ENCODE measurements at places on chromosomes 1 and 21.

- H3K27me3 ChIP-seq, result no peaks in the 10 kb centered on the region
- no peak overlapping the region for H3K27ac ChIP-seq
- no peaks in the 10 kb centered on the region for H3K4me1 ChIP-seq
Observed at GRCh38 chr1:91499904-91500755, 521 bp upstream of the CDC7 start.

GRCh38 chr1:101128211-101128727, 102.7 kb upstream of the DPH5 start:
- no peaks in the 10 kb centered on the region for H3K27me3 ChIP-seq
- no peak overlapping the region for H3K27ac ChIP-seq
- no peaks in the 10 kb centered on the region for H3K4me1 ChIP-seq
- DNase-seq, result no peak
- H3K36me3 ChIP-seq, result no peaks in the 10 kb centered on the region
- no peak overlapping the region for H3K4me3 ChIP-seq

- H3K4me1 ChIP-seq, result peaks cover 3% of the 10 kb centered on the region
- H3K27me3 ChIP-seq, result no peaks in the 10 kb centered on the region
- peaks cover 9% of the 10 kb centered on the region for H3K36me3 ChIP-seq
- H3K27ac ChIP-seq, result no peak overlapping the region
Observed at GRCh38 chr1:26320896-26321295, 3.1 kb downstream of the CD52 start.

GRCh38 chr1:105872817-105873216, 1183.7 kb upstream of the PRMT6 start:
- H3K4me1 ChIP-seq, result no peaks in the 10 kb centered on the region
- H3K36me3 ChIP-seq, result no peaks in the 10 kb centered on the region
- DNase-seq, result no peak
- H3K27me3 ChIP-seq, result no peaks in the 10 kb centered on the region

DNA sequence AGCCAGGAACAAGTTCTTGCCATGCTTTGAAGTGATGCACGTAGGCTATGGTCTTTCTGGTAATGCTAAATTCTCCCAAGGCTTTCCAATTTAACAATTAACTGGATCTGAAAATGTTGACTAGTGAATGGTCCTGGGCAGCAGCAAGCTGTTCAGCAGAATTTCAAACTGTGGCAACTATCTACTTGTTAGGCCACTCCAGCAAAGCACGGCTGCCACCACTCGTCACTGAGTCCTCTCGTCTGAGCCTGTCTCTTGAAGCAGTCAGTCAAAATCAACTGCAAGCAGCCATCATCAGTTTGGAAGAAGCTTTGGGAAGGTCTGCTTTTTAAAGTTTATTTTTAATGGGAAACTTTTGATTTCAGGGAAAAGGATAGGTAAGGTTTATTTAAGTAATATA, 6.1 kb downstream of the FLVCR1 start:
- no peaks in the 10 kb centered on the region for H3K4me1 ChIP-seq
- H3K4me3 ChIP-seq, result no peak overlapping the region
- no peaks in the 10 kb centered on the region for H3K27me3 ChIP-seq
- DNase-seq, result no peak

GRCh38 chr1:67100833-67101232, 33.9 kb downstream of the C1orf141 start:
- no peak overlapping the region for H3K27ac ChIP-seq
- DNase-seq, result no peak
- no peaks in the 10 kb centered on the region for H3K36me3 ChIP-seq
- peaks cover 2% of the 10 kb centered on the region for H3K4me1 ChIP-seq

DNA sequence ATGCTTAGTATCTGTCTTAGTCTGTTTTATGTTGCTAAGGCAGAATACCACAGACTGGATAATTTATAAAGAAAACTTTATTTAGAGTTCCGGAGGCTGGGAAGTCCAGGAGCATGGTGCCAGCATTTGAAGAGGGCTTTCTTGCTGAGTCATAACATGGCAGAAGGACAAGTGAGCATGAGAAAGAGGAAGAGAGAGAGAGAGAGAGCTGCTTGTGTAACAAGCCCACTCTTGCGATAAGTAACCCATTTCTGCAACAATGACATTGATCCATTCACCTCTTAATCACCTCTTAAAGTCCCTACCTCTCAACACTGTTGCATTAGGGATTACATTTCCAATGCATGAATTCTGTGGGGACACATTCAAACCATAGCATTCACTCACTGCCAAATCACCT, 11.7 kb upstream of the MYOCOS start:
- no peaks in the 10 kb centered on the region for H3K4me1 ChIP-seq
- H3K4me3 ChIP-seq, result no peak overlapping the region
- no peaks in the 10 kb centered on the region for H3K27me3 ChIP-seq

DNA sequence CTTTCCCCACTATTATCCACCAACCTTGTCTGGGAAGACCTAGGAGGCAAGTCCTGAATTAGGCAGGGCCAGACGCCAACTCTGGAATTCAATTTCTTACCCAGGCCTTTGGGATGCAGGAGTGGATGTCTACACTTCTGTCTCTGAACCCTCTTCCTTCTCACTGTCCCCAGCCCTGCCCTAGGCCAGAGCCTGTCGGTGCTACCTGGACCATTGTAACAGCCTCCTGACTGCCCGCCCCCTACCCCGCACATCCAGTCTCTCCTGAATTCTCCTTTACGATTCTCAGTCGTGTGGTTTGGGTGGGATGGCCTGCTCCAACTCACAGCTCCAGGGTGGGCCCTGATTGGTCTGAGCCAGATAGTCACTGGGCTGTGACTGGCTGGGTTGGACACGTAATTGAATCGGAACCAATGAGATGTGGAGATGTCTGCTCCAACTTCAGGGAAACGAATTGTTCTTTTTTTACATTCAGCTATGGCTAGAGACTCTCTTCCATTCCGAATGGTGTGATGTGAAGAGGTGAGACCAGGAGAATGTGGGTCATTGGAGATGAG, 304.6 kb downstream of the PTPRU start:
- no peak for DNase-seq
- no peaks in the 10 kb centered on the region for H3K4me1 ChIP-seq
- H3K27me3 ChIP-seq, result no peaks in the 10 kb centered on the region
- H3K27ac ChIP-seq, result no peak overlapping the region

DNA sequence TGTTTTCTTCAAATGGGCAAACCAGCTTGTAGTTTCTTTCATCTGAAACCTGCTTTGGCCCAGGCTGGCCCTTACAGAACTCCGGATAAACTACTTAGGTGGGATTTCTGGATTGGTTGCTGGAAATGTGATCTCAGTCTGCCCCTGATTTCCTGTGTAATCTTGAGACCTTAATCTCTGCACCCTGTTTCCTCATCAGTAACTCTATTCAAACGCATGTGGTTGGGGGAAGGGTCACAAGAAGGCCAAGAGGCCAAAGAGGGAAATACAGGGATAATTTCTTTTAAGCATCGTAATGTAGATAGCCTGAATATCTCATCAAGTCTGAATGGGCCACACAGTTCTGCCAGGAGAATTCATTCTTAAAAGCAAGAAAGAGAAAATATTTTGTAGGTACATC, 483.6 kb downstream of the LTN1 start:
- DNase-seq, result no peak
- H3K4me1 ChIP-seq, result no peaks in the 10 kb centered on the region
- H3K36me3 ChIP-seq, result no peaks in the 10 kb centered on the region
- H3K27me3 ChIP-seq, result no peaks in the 10 kb centered on the region

- no peaks in the 10 kb centered on the region for H3K36me3 ChIP-seq
- peak overlapping the region; percentile 86 for H3K4me3 ChIP-seq
- 0 out of 2 replicates have a peak, but pooled peaks cover 4% of the 10 kb centered on the region for H3K4me1 ChIP-seq
- no peak for DNase-seq
- H3K27ac ChIP-seq, result no peak overlapping the region
- H3K27me3 ChIP-seq, result no peaks in the 10 kb centered on the region
Observed at GRCh38 chr1:236395230-236395946, 1.3 kb downstream of the EDARADD start.

DNA sequence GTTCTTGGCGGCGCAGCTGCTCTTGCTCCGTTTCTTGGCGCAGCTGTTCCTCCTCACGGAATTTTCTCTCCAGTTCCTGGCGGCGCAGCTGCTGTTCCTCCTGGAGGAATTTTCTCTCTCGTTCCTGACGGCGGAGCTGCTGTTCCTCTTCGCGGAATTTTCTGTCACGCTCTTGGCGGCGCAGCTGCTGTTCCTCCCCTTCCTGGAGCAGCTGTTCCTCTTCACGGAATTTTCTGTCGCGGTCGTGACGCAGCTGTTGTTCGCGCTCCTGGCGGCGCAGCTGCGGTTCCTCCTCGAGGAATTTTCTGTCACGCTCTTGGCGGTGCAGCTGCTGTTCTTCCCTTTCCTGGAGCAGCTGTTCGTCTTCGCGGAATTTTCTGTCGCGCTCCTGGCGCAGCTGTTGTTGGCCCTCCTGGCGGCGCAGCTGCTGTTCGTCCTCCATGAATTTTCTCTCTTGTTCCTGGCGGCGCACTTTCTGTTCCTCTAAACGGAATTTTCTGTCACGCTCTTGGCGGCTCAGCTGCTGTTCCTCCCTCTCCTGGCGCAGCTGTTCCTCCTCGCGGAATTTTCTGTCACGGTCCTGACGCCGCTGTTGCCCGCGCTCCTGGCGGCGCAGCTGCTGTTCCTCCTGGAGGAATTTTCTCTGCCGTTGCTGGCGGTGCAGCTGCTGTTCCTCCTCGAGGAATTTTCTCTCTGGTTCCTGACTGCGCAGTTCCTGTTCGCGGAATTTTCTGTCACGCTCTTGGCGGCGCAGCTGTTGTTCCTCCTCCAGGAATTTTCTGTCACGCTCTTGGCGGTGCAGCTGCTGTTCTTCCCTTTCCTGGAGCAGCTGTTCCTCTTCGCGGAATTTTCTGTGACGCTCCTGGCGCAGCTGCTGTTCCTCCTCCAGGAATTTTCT, 7.0 kb downstream of the TCHH start:
- peaks cover 2% of the 10 kb centered on the region for H3K4me1 ChIP-seq
- peak overlapping the region; percentile 23 for H3K4me3 ChIP-seq

DNA sequence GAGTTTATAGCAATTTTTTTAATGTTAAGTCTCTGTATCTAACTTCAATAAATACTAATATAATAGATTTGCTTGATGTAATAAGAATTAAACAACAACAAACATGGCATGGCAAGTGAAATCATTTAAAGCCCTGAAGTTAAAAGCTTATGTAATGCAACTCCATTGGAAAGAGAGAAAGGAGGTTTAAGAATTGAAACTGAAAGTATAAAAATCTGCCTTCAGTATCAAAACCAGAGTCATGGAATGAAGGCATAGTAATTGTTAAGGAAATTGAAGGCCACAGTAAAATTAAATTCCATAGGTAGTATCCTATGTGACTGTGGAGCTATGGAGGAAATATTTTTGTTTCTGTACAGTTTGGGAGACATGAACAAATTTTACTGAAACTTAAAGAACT, 55.1 kb downstream of the PRDX6 start:
- no peaks in the 10 kb centered on the region for H3K27me3 ChIP-seq
- DNase-seq, result no peak
- H3K36me3 ChIP-seq, result no peaks in the 10 kb centered on the region
- no peak overlapping the region for H3K27ac ChIP-seq
- H3K4me1 ChIP-seq, result peaks cover 3% of the 10 kb centered on the region

- H3K4me3 ChIP-seq, result no peak overlapping the region
- H3K27ac ChIP-seq, result no peak overlapping the region
- H3K27me3 ChIP-seq, result no peaks in the 10 kb centered on the region
- DNase-seq, result no peak
- H3K4me1 ChIP-seq, result peaks cover 4% of the 10 kb centered on the region
Observed at GRCh38 chr1:183193963-183194525, 8.0 kb downstream of the LAMC2 start.

DNA sequence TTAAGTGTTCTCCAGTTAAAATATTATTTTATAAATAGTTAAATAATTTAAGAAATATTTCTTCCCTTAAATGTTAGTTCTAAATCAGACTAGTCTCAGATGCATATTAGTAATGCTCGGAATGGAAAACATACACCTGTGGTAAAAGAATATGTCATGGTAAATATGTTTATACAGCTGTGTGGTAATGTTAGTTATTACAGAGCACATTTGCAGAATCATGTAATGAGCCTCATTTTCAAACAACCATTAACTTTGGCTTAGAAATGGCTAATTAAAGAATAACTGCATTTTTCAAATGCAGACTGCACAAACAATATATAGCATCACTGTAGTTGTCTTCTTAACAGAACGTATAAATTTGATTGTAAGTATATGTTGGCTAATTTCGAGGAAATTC, 90.3 kb downstream of the DISP1 start:
- no peaks in the 10 kb centered on the region for H3K4me1 ChIP-seq
- H3K36me3 ChIP-seq, result no peaks in the 10 kb centered on the region
- H3K4me3 ChIP-seq, result no peak overlapping the region
- H3K27me3 ChIP-seq, result no peaks in the 10 kb centered on the region

DNA sequence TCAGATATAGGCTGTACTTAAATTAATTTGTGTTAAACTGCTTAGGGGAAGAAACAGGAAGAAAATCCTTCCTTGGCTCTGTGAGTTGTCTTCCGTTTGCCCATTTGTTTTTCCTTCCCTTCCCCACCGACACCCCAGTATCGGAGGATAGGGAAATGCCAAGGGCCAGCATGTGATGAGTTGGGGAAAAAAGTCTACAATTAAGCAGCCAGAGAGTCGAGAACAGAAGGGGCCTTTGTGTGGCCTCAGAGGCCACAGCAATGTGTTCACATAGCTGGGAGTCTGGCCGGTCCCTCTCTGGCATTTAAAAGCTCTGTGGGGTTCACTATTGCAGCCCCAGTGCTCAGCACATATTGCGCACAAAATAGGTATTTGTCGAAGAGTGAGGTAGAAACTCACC, 489.3 kb downstream of the MATN1 start:
- H3K4me3 ChIP-seq, result no peak overlapping the region
- H3K36me3 ChIP-seq, result no peaks in the 10 kb centered on the region
- DNase-seq, result no peak
- H3K4me1 ChIP-seq, result no peaks in the 10 kb centered on the region
- H3K27me3 ChIP-seq, result no peaks in the 10 kb centered on the region

DNA sequence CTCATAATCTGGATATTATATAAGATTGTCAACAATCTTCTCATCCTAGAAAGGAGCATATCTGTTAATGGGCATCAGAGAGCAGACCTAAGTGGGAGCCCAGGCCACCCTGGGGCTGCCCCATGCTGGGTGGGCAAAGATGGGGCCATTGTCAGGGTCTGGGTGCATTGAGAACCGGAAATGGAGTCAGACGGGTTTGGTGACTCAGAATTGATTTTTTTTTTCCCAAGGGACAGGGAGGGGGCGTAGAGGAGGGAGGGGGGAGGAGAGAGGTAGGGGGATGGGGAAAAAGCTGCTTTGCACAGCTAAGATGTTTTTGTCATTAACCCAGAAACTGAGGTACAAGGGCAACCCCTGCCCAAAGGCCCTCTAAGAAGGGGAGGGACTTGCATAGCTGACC, 1.3 kb downstream of the ATXN7L2 start:
- H3K27ac ChIP-seq, result no peak overlapping the region
- no peak for DNase-seq
- H3K36me3 ChIP-seq, result peaks cover 3% of the 10 kb centered on the region

- H3K27ac ChIP-seq, result no peak overlapping the region
- H3K36me3 ChIP-seq, result no peaks in the 10 kb centered on the region
- no peak overlapping the region for H3K4me3 ChIP-seq
- H3K27me3 ChIP-seq, result no peaks in the 10 kb centered on the region
- H3K4me1 ChIP-seq, result no peaks in the 10 kb centered on the region
Observed at GRCh38 chr1:85296980-85297379, 20.5 kb upstream of the BCL10 start.

Data from iPS DF 6.9 (cell line).